ENCODE measurements at places on chromosomes 3 and 15. TPM values are rescaled to one million over a fixed set of nuclear protein-coding genes. Genes with fewer than 3 reads are reported as not detected.
A peak's percentile ranks its signal among the peaks of the same experiment; 100 is the strongest.

SEC22A gene
- polyA plus RNA-seq: 25.6 TPM

LRRN1 gene
- 6.0 TPM for polyA plus RNA-seq

DLL4 gene
- 15.7 TPM for polyA plus RNA-seq

DNA sequence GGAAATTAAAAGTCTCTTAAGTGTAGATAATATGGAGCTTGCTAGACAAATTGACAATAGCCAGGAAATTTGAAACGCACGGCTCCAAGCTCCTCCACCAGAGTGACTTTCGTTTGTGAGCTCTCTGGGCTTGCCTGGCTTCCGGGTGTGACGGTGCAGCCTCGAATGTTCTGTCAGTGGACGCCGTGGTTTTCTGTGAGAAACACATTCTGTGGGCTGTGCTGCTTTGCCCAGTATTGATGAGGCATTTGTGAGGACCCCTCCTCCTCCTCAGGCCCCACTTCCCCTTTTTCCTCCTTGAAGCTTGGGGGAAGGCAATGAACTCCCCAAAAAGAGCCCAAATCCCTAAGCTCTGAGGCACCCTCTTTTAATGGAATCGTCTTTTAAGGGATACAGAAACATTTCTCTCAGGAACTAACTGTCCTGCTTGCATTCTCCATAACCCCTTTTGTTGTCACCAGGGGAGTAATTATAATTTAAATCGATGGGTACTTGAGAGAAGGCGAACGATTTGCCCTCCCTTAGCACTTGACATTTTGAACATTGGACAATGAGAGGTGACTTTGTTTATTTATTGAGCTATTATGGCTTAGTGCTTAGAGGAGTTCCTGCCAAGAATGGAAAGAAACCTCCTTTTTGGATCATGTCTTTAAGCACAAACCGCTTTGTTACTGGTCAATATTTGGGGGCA is 40.8 kb downstream of the POLR2M start:
- DNase-seq: no peak

DNA sequence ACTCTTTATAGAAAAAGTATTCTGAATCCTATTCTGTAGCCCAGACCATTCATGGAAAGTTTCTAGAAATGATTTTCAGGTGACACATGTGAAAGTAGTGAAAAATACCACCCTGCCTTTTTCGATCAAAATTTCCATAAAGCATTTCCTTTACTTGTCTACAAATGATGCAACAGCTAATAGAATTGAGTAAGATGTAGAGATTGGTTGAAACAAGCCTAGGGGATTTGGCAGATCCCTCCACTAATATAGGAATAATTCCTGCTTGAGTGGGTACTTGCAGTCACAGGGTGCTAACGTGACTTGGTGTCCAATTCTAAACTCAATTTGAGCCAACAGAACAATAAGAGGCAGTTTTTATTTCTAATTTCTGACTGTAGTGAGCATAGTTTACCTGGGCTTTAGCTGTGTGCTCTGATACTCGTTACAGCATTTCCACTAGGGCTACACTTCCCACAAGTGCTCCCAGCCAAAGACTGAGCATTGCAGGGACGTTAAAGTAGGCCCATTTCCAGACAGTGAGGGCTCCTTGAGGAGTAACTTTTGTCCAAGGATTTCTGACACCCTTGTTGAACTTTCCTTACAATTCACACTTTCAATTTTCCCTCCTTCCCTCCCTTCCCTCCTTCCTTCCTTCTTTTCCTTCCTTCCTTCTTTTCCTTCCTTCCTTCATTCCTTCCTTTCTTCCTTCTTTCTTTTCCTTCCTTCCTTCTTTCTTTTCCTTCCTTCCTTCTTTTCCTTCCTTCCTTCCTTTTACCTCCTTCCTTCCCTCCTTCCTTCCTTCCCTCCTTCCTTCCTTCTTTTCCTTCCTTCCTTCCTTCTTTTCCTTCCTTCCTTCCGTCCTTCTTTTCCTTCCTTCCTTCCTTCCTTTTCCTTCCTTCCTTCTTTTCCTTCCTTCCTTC is 53.9 kb upstream of the TP63 start:
- DNase-seq: no peak

DNA sequence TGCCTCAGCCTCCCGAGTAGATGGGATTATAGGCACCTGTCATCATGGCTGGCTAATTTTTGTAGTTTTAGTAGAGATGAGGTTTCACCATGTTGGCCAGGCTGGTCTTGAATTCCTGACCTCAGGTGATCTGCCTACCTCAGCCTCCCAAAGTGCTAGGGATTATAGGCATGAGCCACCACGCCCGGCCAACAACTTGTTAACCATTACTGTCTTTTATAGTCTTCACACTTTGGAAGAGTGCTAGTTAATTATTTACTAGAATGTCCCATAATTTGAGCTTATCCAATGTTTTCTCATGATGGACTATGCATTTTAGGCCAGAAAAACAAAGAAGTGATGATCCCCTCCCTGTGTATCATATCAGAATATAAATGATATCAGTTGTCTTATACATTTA is 288.6 kb upstream of the CBLB start:
- DNase-seq: no peak

- no peak for DNase-seq
Observed at GRCh38 chr15:22839046-22839695, 705 bp downstream of the NIPA2 start.

- DNase-seq: no peak
Observed at GRCh38 chr3:52494886-52495495, at the start of gene STAB1. Gene STAB1, plus strand, starts transcription at chr3:52495338. Its CDS starts 76 bp downstream, at chr3:52495414.

GRCh38 chr3:151379083-151379734 is 5.3 kb downstream of the P2RY12 start:
- DNase-seq: peak; percentile 41

DNA sequence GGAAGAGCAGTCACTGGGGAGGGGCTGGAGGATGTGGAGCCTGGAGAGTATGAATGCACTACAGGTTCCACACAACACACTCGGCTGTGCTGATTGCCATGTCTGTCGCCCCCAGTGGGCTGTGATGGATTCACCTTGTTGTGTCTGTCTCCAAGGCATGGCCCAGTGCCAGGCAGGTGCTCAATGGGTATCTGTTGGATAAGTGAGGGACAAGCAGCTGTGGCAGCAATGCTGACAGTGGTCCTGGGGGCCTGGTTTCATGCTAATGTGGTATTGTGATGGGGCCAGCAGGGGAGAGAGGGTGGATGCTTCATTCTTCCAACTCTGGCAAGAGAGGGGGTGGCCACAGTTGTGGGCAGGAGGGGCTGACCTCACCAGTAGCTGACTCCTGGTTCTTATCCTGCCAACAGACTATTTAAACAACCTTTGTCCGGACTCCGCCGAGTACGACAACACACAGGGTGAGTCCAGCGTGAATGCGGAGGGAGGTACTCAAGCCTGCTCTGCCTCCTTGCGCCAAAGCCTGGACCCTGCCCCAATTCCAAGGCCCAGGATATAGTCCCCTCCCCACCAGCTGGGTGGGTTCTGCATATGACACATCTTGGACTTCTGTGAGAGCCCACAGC is 47.3 kb upstream of the NR2C2 start:
- no peak for DNase-seq

DNA sequence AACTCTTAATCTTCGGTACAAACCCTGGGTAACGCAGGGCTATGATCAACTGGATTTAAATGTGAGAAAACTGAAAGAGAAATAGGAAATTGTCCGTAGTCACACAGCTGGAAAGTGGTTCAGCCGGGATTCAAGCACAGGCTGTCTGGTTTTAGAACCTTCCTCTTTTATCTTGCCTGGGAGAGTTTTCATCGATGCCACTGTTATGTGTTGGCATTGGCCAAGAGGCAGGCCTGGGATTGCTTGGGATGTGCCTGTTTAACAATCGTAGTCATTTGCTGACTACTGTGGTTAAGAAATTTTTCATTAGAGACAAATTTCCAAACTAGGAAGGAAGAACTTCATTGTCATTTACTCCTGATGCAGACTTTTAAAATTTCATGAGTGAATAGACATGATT is 4.3 kb downstream of the MCTP2 start:
- DNase-seq: no peak
